Stimulated activated CD8-positive, alpha-beta memory T cell treated with anti-CD3 and anti-CD28 coated beads, Interleukin-7, amount 100 ng/mL, for 48 hours (primary cell): ENCODE measurements at places on chromosomes 6 and 20.

GRCh38 chr6:168619560-168620314 is 178.8 kb downstream of the SMOC2 start:
- DNase-seq: no peak

DNA sequence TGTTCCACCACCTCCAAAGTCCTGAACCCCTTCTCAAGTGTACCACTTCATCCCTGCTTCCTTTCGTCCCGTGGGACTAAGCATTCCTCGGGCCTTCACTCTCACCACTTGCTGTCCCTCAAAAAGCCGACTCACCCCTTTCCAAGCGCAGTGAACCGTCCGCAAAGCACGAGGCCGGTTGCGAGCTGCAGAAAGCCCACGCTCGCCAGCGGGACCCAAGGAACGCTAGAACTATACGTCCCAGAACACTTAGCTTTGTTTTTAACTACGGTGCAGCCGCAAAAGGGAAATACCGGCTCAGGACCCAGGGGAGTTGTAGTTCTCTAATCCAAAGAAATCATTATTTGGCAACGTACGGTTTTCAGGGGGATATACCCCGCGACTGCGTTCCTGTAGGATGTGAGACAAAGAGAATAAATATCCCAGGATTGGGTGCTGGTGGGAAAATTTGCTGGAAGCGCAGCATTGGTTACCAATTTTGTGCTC is 416 bp upstream of the POLR1H start:
- no peak for DNase-seq

DNA sequence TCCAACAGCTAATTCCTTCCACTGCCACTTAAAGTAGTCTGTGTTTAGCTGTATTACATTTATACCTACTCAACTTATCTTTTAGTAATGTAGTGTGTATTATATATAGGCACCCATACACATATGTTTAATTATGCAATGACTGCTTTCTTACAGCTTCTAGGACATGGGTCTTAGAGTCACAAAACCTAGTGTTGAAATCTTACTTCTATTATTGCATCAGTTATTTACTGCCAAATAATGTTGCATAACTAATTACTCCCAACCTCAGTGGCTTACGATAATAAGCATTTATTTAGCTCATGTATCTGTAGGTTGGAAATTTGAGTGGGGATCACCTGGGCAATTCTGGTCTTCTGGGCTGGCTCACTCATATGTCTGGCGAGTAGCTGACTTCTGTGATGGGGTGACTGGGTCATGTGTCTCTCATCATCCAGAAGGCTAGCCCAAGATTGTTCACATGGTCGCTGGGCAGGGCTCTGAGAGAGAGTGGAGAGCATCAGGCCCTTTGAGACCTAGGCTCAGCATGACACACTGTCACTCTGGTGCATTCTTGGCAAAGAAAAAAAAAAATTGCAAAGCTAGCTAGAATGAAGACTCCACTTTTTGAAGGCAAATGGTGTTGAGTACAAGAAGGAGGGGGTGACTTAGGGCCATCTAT is 187.0 kb downstream of the PLCB1 start:
- no peak for DNase-seq

- no peak for DNase-seq
These were observed 43.1 kb downstream of the BLTP3A start for GRCh38 chr6:34834789-34835518.

- no peak for DNase-seq
These were observed 85.0 kb downstream of the NFATC2 start for GRCh38 chr20:51457533-51457932.

DNA sequence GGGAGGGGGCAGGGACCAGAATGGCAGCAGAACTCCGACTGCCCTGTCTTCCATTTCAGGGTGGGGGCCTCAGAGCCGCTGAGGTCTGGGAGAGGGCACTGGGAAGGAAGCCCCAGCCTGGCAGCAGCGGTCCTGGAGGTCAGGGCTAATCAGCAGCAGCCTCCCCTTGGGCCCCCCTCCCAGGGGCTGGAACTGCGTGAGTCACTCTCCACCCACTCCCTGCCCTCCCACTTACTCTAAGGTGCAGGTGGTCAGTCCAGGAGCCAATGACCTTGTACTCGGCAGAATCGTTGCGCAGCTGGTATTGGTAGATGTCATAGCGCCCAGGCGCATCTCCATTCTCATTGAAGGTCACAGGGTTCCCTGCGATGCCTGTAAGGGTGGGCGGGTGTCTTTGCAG is 105.9 kb downstream of the GRM4 start:
- DNase-seq: no peak
